ENCODE measurements at places on chromosomes 2 and 18.

DNA sequence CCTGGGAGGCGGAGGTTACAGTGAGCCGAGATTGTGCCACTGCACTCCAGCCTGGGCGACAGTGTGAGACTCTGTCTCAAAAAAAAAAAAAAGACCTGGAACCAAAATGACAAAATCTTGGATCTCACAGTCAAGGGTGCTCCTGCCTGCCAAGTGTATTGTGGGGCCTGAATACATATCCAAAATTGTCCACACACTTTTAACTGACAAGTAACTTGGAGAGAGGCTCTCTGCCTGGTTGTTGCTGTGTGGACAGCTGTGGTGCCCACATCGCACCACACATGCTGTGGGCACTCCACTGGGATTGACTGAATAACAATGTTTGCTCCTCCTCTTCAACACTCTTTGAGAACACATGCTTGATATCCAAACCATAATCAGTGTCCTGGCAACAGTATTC is 117.6 kb upstream of the REV1 start:
- DNase-seq: no peak

- DNase-seq: peak; percentile 44
Measured at GRCh38 chr2:128473175-128474035, 154.7 kb upstream of the HS6ST1 start.

DNA sequence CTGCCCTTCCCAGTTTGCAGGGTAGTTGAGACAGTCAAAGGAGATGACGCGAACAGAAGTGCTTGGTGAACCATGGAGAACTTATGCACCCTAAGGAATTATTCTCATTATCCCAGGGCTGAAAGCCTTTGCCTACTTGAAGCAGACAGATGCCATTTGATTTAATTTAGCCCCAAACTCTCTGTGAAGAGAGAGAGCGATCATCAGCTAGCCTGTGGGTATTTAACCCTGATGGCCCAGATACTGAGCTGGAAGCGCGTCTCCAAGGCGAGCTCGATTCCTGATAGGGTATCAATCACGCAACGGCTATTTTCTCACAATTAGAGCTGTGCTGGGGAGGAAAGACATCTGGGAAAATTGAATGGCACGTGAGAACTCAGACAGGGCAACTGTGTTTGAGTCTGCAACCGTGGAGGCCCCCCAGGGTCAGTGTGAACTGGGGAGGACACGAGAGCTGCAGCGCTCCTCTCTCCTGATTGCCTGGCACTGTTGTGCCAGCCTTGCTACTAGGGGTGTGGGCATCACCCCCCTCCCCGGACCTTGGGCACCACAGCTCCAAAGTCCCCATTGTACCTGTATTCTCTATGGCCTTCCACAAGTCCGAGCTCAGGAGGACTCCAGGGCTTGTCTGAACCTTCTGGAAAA is 73.2 kb downstream of the CAPN13 start:
- DNase-seq: no peak

GRCh38 chr2:152432206-152432653 is 97.3 kb downstream of the FMNL2 start:
- DNase-seq: no peak

- no peak for DNase-seq
Measured at GRCh38 chr18:45106331-45106774, 425.7 kb downstream of the SETBP1 start.

Measured in SK-N-MC (cell line).